ENCODE measurements at places on chromosomes 6 and 20. TPM values are rescaled to one million over a fixed set of nuclear protein-coding genes. Genes with fewer than 3 reads are reported as not detected.
A peak's percentile ranks its signal among the peaks of the same experiment; 100 is the strongest.

GRCh38 chr6:84772428-84773132 is 8.2 kb upstream of the TBX18 start:
- peaks cover 71% of the 10 kb centered on the region for H3K27me3 ChIP-seq
- H3K36me3 ChIP-seq, result no peaks in the 10 kb centered on the region
- no peak overlapping the region for H3K27ac ChIP-seq
- H3K4me1 ChIP-seq, result no peaks in the 10 kb centered on the region
- no peak overlapping the region for H3K4me3 ChIP-seq
- DNase-seq, result no peak

GRCh38 chr6:18496462-18496861 is 109.3 kb downstream of the RNF144B start:
- no peak overlapping the region for H3K4me3 ChIP-seq
- peak; percentile 19 for DNase-seq
- H3K27ac ChIP-seq, result no peak overlapping the region
- H3K27me3 ChIP-seq, result no peaks in the 10 kb centered on the region
- peaks cover 1% of the 10 kb centered on the region for H3K4me1 ChIP-seq
- H3K36me3 ChIP-seq, result no peaks in the 10 kb centered on the region

DNA sequence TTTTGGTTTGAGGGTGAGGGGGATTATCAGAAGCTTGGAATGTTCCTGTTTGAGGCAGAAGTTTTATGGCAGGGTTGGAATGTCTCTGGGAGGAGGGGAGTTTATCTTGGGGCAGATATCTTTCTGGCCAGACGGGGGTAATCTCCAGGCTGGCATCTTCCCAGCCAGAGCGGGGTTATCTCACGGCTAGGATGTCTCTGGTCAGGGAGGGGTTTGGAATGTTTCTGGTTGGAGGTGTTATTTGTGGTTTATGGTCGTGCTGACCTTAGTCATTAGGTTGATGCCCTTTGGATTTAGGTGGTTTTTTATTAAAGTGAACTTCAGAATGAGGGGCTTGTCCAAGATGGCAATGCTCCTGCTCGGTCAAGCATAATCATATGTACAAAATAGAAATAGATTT is 14.8 kb downstream of the PGK2 start:
- no peaks in the 10 kb centered on the region for H3K27me3 ChIP-seq
- H3K4me3 ChIP-seq, result no peak overlapping the region
- H3K36me3 ChIP-seq, result no peaks in the 10 kb centered on the region
- no peak for DNase-seq

DNA sequence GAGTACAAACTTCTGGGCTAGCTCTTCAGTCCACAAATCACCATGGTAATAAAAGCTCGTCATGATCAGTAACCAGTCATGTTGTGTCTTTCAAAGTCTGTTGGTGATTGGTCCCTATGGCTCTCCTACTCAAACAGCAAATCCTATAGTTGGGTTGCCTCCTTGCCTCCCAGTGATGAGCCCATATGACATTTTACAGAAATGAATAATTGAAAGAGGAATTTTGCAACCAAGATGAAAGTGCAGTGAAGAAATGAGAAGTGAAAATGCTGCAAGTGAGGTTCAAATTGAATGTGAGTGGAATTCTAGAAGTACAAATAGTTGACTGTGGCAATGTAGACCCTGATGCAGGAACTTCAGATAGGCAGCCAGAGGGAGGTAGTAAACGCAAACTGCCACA is 5.1 kb upstream of the SIRPD start:
- no peak overlapping the region for H3K4me3 ChIP-seq
- H3K27me3 ChIP-seq, result peaks cover 2% of the 10 kb centered on the region
- no peak overlapping the region for H3K27ac ChIP-seq
- DNase-seq, result no peak

The TRIM40 gene
- not detected for total RNA-seq

- no peak overlapping the region for H3K4me3 ChIP-seq
- no peak overlapping the region for H3K27ac ChIP-seq
- no peaks in the 10 kb centered on the region for H3K4me1 ChIP-seq
- DNase-seq, result no peak
- H3K27me3 ChIP-seq, result peaks cover 29% of the 10 kb centered on the region
Observed at GRCh38 chr6:44185953-44186634, 27.5 kb downstream of the CAPN11 start.

DNA sequence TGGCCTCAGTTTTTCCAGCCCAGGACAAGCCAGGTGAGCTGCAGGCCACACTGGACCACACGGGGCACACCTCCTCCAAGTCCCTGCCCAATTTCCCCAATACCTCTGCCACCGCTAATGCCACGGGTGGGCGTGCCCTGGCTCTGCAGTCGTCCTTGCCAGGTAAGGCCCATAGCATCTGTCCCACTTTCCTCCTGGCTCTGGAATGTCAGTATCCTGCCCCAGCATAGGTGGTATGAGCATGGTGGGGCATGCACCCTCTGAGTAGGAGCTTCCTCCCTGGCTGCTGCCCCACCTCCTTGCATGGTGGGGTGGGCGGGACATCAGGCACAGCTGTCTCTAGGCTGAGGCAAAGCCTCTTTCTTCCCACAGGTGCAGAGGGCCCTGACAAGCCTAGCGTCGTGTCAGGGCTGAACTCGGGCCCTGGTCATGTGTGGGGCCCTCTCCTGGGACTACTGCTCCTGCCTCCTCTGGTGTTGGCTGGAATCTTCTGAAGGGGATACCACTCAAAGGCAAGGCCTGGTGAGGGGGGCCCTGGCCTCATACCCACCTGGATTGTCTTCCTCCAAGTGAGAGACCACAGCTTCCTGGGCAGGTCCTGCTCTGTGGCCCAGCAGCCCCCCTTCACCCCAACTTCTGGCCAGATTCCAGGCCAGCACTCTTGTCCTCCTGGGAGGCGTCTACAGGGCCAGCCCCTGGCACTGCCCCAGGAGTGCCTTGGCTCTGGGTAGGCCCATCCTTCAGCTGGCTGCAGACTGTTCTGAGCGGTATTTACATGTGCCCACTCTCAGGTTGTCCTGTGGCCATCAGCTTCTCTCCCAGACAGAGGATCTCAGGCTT is 9.1 kb downstream of the PI16 start:
- H3K4me3 ChIP-seq, result no peak overlapping the region
- H3K27me3 ChIP-seq, result no peaks in the 10 kb centered on the region
- DNase-seq, result no peak
- H3K36me3 ChIP-seq, result peaks cover 21% of the 10 kb centered on the region
- H3K27ac ChIP-seq, result no peak overlapping the region

DNA sequence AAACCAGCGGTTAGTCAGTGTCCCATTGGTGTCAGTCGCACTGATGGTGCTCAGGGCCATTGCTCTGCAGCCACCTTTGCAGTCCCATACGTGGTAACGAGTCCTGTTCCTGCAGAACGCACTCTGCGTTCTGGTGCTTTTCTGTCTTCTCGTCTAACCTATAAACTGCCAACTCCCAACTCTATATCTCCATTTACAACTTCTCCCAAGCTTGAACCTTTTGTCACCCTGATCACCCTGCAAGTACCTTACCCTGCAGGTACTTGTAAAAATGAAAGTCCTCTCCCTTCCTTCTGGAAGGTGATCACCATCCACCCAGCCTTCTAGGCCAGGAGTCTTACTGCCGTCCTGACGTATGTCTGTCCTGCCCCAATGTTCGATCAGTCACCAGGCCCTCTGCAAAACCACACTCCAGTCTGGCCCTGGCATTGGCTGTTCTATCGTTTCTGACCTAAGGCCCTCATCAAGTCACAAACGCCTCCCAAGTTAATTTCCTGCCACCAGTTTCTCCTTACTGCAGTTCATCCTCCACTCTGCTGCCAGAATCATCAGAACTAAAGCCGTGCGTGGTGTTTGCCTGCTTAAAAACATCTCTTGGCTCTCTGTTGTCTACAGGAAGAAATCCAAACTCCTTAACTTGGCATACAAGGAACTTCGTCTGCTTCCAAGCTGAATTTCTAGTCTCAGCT is 7.9 kb downstream of the RREB1 start:
- no peak for DNase-seq
- no peak overlapping the region for H3K4me3 ChIP-seq
- H3K4me1 ChIP-seq, result peaks cover 8% of the 10 kb centered on the region
- H3K27ac ChIP-seq, result no peak overlapping the region

- peak overlapping the region; percentile 92 for H3K27ac ChIP-seq
- no peaks in the 10 kb centered on the region for H3K27me3 ChIP-seq
- H3K36me3 ChIP-seq, result no peaks in the 10 kb centered on the region
- H3K4me3 ChIP-seq, result no peak overlapping the region
Observed at GRCh38 chr6:14876778-14877613, 368.9 kb upstream of the JARID2 start.

DNA sequence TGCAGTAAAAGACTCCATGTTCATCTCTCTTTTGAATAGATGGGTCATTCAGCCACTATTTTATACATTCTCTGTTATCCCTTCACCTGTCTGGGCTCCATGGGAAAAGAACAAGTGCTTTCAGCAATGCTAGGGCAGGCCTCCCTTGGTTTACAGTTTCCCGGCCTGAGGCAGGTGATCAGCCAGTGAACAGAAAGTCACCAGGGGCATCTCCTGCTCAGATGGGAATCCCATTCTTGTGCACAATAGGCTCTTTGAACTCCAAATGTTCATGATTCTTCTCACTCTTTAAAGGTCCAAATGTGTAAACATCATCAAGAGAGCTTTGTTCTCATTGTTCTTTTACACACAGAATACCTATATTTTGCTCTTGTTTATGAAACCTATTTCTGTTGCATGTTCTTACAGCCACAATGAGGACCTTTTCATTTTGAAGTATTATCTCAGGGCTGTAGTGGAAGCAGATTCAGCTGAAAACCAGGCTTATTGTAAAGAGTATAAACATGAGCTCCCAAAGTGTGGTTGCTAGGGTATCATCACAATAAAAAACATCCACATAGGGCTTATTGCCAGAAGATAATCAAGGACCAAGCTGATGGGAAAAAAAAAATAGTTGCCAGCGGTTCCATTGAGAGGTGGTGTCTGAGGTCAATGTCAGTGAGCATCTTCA is 267.1 kb upstream of the SGK1 start:
- DNase-seq, result no peak
- no peak overlapping the region for H3K4me3 ChIP-seq
- no peaks in the 10 kb centered on the region for H3K27me3 ChIP-seq

DNA sequence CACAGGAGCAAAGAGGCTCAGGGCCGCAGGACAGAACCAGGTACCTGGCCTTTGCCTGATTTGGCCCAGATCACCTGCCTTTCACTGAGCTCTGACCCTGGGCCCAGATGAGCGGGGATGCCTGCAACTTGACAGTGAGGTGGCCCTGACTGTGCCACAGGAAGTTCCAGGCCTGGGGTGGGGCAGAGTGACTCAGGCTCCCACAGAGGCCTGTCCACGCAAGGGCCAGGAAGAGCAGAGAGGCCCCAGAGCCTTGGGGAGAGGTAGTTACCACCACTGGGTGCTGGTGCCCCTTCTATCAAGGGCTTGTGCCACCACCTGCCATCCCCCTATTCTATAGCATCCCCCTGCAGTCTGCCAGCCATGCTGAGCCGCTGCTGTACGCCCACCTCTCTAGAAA is 4.1 kb upstream of the NOL4L start:
- peak; percentile 36 for DNase-seq
- no peak overlapping the region for H3K27ac ChIP-seq
- peaks cover 28% of the 10 kb centered on the region for H3K27me3 ChIP-seq
- H3K36me3 ChIP-seq, result no peaks in the 10 kb centered on the region
- peaks cover 5% of the 10 kb centered on the region for H3K4me1 ChIP-seq

DNA sequence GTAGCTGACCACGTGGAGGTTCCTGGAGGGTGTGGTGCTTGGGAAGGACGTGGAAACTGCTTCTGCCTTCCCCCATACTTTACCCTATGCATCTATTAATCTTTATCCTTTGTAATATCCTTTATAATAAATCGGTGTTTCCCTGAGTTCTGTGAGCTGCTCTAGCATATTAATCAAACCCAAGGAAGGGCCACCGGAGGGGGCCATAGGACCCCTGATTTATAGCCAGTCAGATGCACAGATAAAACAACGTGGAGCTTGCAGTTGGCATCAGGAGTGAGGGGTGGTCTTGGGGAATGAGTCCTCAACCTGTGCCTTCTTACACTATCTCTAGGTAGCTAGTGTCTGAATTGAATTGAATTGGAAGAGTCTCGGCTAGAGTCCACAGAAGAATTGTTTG is 36.5 kb upstream of the TFAP2A start:
- H3K27ac ChIP-seq, result no peak overlapping the region
- no peaks in the 10 kb centered on the region for H3K4me1 ChIP-seq
- no peaks in the 10 kb centered on the region for H3K36me3 ChIP-seq
- no peaks in the 10 kb centered on the region for H3K27me3 ChIP-seq

- no peak overlapping the region for H3K4me3 ChIP-seq
- no peak overlapping the region for H3K27ac ChIP-seq
- DNase-seq, result peak; percentile 25
Observed at GRCh38 chr20:21184819-21185218, 58.9 kb downstream of the KIZ start.

The AGER gene
- 0.28 TPM for total RNA-seq

The MAP3K5 gene
- total RNA-seq, result 17.6 TPM

DNA sequence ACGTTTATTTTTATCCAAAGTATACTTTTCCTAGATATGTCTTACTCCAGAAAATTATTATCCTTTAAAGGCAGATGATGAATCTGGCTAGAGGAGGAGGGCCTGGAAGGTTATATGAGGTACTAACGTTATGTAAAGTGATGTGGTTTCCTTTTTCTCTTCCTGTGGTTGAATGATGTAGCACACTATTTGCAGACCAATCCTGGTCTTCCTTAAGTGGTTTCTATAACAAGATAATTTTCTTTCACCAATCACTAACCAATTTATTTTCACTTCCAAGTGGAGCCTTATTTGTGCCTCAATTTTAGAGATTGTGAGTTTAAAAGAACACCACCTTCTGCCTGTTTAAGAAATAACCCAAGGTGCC is 154.6 kb upstream of the SOX4 start:
- H3K4me3 ChIP-seq, result no peak overlapping the region
- H3K4me1 ChIP-seq, result no peaks in the 10 kb centered on the region
- no peak overlapping the region for H3K27ac ChIP-seq

DNA sequence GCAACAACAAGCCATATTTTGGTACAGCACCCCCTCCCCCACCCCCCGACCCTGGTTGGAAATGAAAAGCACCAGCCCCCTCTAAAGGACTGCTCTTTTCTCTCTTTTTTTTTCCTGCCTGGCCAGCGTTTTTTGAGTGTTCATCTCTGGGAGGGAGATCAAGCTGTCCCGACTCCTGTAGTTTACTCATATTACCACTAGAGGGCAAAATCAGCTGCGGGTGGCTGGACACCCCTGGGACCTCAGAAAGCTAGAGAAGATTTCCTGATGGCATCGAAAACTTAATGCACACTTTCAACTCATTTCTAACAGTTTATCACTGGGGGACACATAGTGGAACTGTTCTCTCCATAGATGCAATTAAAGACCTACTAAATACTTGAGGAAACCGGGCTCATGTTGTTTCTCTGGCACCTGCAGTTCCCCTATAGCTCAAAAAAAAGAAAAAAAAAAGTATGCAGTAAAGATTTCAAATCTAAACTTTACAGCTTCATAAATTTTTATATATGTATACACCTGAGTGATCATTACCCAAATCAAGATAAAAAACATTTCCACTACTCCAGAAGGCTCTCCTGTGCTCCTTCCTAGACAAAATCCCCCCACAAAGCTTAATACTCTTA is 24.4 kb downstream of the CNBD2 start:
- H3K27me3 ChIP-seq, result peaks cover 13% of the 10 kb centered on the region
- H3K4me1 ChIP-seq, result no peaks in the 10 kb centered on the region
- no peak overlapping the region for H3K27ac ChIP-seq
- H3K36me3 ChIP-seq, result no peaks in the 10 kb centered on the region
- DNase-seq, result peak; percentile 58
- H3K4me3 ChIP-seq, result no peak overlapping the region

The SYCP2L gene
- total RNA-seq, result not detected

All from IMR-90 (cell line).